ENCODE measurements at places on chromosomes 3 and 15.

DNA sequence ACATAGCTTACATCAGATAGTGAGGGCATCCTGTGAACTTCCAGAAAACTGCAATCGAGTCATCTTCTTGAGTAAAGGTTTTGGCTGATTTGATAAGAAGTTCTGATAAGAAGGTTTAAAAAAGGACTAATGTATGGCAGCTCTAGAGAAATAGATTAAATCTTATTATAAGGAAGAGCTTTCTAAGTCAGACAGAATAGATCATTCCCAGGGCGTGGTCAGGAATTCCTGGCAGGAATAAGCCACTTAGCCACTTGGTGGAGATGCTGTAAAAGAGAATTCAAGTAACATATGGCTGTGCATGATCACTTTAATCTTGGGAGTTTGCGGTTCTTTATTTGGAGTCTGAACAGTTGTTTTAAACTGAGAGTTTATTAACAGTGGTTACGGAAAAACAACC, 17.4 kb downstream of the PGBD4 start:
- no peak for DNase-seq

- no peak for DNase-seq
Observed at GRCh38 chr15:22944651-22945050, 35.5 kb downstream of the CYFIP1 start.

DNA sequence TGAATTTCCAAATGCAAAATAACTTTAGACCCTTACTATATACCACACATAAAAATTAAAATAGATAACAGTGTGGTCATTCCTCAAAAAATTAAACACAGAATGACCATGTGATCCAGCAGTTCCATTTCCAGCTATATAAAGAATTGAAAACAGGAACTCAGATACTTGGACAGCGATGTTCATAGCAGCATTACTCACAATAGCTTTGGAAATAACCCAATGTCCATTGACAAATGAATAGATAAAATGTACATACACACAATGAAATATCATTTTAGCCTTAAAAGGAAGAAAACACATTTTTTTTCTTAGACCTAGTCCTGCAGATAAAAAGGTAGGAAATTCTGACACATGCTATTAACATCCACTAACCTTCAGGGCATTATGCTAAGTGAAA, 26.7 kb downstream of the RAD51 start:
- no peak for DNase-seq

GRCh38 chr3:41997702-41998550, 36.0 kb upstream of the ULK4 start:
- no peak for DNase-seq

GRCh38 chr3:69959581-69959980, 40.0 kb upstream of the SAMMSON start:
- no peak for DNase-seq

DNA sequence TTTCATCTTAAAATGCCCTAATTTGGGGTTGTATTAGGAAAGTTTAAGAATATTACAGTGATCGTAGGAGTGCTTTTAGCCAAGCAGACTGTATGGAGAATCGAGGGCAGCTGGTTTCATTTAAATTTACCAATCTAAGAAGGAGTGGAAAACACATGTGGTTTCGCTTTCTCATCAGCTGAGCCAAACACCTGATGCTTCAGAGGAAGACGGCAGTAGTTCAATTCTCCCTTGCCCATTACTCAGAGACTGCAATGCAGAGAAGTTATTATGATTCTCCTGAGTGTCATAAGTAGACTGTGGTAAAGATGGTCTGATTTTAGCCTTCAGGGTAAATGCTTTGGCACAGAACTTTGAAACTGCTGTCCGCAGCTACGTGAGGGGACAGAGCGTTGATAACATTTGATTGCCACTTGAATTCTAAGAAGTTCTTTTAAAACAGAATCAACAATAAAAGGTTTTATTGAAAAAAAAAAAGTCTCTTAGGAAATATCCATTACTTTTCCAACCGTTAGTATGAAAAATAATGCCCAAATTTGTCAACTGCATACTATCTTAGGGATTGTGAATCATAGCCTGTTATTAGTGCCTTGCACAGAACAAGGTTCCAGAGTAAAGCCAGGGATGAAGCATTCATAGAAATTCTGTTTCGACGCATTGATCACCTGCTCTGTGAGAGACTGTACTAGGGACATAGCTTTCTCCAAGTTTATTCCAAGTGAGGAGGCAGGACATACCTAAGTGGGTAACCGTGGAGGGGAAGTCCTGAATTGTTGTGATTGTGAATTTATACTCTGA, 25.6 kb downstream of the LYSMD4 start:
- no peak for DNase-seq

DNA sequence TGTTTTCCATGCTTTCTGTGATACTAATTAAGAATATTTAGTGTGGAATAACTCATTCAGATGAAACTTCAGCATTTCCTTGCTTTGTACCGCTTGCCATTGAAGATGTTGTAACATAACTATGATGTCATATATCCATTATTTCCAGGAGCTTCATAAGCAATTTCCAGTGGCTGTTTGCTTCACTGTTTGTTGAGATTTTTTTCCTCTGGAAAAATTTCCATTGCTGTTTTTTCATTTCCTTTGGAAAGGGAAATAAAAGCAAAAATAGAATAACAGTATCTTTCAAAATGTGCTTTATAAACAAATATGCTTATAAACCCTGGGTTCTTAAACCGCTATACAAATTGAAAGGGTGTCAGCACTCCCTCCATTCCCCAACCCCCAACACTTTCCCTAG, 319.6 kb upstream of the SEMA6D start:
- DNase-seq, result no peak

GRCh38 chr15:81199031-81199779, 2.5 kb downstream of the IL16 start:
- no peak for DNase-seq

DNA sequence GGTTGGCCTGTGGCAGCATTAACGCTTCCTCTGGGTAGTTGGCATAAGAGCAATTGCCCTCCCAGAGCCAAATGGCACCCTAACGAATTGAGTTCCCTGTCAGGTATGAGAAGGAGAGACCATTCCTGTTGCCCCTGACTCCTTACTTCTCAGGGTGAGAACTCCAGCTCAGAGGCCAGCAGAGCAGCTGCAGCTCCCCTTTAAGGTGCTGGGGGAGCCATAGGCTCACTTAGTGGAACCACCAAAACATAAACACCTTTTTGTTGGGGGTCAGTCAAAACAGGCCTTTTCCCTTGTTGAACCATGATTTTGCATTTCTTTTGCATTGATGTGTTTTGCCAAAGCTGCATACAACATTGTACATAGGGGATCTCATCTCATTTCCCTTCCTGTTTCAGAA, 28.1 kb upstream of the LHFPL4 start:
- no peak for DNase-seq

DNA sequence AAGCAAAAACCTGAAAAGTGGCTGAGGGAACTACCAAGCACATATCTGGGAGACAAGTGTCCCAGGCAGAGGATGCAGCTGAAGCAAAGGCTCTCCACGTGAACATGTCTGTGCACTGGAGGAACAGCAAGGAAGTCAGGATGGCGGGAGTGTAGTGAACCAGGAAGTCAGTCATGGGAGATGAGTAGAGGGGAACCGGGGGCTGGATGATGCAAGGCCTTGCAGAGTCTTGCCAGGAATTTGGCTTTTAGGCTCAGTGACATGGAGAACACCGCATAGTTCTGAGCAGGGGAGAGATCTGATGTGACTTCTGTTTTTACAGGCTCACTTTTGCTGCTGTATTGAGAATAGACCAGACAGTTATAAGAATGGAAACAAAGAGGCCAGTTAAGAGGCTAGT, 19.0 kb downstream of the C2CD4A start:
- DNase-seq, result no peak

DNA sequence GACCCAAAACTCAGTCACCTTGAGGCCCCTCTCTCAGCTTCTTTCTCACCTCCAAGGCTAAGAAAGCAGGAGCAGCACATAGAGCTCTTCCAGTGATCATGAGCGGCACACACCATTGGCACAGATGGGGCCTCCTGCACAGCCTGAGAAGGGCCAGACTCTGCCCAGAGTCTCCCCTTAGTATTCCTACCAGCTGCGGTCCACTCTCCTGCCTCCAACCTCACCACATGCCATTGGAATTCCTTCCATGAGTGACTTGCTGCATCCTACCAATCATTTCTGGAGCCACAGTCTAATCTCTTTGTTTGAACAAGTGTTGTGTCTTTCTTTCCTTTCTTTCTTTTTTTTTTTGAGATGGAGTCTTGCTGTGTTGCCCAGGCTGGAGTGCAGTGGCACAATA, 39.3 kb downstream of the CDCP1 start:
- no peak for DNase-seq

- DNase-seq, result no peak
Observed at GRCh38 chr3:186823386-186823785, 17.1 kb upstream of the RFC4 start.

DNA sequence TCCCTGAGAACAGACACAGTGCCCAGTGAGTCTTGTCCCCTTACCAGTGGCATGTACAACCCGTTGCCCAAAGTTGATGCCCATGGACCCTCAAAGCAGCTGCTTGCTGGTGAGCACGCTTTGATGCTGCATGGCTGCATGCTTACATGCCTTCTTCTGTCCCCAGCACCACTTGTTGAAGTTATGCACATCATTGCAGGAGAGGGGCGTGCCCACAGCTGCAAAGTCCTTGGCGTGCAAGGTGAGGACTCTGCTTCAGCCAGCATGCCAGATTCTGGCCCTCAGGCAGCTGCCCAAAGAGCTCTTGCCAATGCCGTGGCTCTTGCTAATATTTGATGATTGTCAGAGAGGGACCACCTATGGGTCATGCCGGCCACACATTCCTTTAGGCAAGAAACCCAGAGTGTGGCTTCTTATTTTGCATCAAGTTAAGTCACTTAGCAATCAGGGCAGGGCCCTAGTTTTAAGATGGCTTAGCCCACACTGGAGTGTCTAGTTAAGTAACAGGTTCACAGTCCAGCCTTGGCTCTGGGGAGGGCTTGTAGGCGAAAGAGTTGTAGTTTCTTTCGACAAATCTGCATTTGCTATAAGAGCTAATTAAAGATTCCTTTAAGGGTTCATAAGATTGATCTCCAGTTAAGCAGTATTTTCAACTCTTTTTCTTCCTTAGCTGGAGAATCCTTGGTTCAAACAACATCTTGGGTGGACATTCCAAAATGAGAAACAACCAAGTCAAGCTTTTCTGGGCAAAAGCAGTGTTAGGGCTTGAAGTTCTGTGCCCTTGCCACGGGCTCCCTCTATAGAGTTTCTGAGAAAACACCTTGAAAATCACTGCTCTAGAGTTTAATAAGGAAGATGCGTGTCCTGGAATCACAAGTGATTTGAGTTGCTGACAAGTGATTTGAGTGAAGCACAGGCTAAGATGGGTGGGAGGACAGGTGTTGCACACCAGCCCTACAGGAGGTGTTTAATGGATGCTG, 128.6 kb downstream of the SLCO3A1 start:
- DNase-seq, result no peak

GRCh38 chr3:195698647-195699387, 22.0 kb upstream of the MUC20 start:
- no peak for DNase-seq

- peak; percentile 46 for DNase-seq
Observed at GRCh38 chr3:180707896-180708295, 28.6 kb upstream of the CCDC39 start.

DNA sequence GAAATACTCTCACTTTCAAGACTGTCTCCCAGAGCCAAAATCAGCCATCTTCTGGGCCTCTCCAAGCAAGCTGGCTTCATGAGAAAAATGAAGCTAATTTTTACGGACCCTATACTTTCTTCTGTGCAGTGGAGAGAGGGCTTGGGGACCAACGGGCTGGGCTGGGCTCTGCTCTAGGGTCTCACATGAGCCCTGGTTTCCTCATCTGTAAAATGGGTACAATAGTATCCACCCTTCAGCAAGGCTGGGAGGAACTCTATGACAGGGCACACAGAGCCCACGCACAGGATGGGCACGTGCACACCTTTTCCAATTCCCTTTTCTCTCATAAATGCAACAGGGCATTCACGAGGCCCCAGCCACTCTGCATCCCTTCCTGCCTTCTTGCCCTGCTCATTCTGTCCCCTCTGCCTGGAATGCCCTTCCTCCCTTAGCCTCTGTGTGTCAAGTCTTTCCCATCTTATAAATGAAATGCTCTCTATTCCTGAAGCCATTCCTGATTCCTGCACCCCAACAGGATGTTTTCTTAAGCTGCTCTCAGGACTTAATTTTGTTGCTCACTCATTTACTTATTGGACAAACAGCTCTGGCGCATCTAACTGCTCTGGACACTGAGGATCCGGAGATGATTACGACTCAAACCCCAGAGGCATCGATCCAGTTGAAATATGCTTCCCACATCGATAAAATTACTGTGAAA, 32.9 kb upstream of the SEC13 start:
- no peak for DNase-seq

- no peak for DNase-seq
Observed at GRCh38 chr3:23738944-23739343, 66.8 kb upstream of the UBE2E1 start.

GRCh38 chr15:93973287-93973686, 258.1 kb upstream of the MCTP2 start:
- DNase-seq, result no peak
